ENCODE measurements at places on chromosomes 5 and 9.

- peak; percentile 86 for DNase-seq
These were observed 18.2 kb upstream of the WDR38 start for GRCh38 chr9:124835026-124835557.

DNA sequence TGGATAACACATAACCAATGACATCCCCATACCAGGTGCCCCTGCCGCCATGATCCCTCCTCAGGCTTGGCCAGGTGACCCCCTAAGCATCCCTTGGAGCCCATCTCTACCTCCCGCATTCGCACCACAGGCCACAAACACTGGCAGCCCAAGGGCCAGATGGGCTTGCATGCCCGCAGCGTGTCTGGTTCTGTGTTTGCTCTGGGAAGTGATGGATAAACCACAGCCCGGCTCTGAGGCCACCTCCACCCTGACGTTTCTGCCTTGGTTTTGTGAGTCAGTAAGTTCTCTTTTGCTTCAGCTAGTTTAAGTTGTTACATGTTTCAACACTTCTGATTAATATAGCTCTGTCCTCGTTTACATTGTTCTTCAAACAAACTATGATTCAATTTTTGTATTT, 172.4 kb upstream of the PHYKPL start:
- DNase-seq = peak; percentile 7

DNA sequence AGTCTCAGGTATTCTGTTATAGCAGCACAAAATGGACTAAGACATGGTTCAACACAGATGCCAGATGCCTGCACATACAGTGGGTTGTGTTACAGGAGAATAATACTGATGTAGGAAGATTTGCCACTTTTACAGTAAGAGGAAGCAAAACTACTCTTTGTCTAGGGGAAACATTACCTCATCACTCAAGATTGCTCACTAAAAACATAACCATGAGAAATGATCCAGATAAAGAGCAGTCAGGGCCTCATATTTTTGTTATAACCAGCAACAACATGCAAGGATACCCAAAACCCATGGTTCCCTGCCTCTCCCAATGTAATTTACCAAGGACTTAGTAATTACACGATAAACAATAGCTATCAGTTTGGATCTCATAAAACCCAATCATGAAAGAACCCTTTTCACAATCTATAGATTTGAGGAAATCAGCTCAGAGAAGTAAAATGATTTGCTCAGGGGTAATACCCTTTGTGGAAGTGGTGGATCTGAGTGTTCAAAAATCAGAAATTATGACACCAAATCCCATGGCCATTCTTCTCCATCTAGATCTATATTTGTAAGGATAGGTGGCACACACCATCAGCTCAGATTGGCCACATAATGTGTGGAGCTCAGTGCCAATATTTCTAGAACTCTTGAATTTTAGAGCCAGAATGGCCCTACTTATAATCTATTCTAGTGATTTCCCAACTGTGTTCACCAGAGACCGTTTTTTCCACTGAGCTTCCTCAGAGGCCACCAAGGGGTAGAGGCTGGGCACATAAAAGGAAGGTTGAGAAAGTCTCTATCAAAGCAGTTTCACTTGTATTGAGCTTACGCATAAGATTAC, 27.8 kb downstream of the DPYSL3 start:
- peak; percentile 18 for DNase-seq

DNA sequence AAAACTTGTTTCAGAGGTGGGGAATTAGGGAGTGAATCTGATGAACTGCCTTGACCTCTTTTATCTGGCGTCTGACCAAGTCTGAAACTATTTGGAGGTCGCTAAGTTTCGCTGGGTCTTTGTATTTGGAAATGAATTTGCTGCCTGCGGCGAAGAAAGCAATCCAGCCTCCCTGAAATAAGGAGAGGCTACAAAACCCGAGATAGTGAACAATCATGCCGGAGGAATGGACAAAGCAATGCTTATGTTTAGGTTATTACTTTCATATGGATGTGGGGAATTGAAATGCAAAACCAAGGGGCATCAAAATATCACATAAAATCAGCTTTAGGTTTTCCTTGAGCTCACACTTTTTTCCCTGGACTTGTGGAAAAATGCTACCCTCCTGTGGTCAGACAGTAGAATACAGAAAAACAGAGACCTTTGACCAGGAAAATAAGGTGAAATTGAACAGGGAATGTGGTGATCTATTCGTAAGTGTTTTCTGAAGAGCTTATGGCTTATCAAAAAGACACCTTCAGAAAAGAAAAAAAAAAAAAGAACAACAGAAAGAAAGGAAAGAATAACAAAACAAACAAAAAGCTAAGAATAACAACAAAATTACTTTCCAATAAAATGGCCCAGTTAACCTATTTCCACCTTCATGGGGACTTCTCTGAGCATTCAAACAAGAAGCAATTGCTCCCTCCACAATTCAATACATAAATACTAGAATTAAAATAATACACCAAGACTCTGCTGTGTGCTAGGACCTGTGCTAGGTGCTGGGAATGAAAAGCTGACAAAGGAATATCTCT, 68.6 kb upstream of the DPYSL3 start:
- DNase-seq = peak; percentile 40

DNA sequence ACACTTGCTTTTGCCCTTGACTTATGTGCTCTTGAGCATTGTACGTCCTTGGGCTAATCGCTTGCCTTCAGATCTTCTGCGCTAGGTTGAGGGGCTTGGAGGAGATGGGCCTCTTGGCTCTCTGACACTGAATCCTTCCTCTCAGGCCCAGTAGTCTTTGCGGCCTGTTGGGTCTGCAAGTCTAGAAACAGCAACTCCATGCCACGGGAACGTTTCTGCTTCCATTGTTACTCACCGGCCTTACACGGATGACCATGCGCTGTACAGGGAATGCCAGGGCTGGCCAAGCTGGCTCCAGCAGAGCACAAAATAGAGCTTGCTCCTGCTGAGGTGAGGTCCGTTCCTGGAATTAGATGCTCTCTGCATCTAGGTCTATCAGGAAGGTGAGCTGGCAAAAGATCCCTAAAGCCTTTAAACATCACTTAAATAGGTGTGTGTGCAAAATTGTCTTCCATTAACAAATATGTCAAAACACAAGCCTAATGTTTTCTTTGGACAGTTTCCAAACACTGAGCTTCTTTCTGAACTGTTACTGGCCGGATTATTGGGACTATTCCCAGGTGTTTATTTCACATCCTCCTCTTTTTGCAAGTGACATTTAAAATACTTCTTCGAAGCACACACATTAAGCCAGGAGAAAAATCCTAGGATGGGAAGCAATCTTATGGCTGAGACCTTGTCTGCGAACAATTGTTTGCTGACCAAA, 29.7 kb downstream of the DAPK1 start:
- no peak for DNase-seq

DNA sequence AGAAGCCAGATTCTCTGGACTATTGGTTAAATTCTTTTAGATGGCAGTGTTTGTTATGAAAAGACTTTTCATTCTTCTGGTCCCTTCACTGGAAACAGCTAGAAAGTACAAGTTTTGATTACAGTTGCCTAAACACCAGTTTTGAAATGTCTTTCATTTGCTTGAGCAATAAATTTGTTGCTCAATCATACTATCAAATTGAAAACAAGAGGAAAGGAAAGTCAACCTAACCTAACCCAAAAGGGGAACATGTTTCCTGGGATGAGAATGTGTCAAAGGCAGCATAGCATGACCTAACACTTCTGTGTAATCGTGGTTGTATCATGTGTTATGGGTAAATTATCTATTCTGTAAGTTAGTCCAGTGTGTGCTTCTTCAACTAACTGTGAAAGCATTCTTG, 213.2 kb downstream of the TMC1 start:
- no peak for DNase-seq

- DNase-seq = no peak
These were observed 72.4 kb downstream of the CDH12 start for GRCh38 chr5:22780756-22781155.

DNA sequence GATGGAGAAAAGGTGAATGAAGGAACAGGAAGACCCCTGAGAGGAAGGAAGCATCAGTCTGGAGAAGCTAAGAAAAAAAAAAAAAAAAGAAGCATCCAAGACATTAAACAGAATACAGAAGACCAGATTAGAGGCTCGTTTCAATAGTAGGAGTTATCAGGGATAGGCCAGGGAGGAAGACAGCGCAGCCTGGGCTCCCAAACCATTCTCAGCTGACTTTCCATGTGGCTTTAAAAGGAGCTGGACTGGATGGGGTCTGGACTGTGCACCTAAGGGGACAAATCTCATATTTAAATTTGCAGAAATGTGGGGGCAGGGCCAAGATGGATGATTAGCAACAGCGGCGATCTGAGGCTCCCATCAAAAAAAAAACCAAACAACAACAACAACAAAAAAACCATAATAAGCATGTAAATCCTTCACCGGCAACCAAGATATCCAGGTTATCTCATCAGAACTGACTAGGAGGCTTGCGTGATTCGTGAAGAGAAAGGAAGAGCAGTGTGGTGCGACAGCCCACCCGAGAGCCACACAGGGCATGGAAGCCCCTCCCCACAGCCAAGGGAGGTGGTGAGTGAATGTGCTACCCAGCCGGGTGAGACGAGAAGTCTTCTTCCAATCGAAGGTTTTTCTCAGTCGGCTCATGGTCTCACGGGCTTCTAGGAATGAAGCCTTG, 114.9 kb upstream of the ADAMTS16 start:
- no peak for DNase-seq

GRCh38 chr5:127586066-127586770, 62.7 kb upstream of the CTXN3 start:
- DNase-seq = no peak

- peak; percentile 39 for DNase-seq
These were observed 796 bp upstream of the GADD45G start for GRCh38 chr9:89603767-89604665.

DNA sequence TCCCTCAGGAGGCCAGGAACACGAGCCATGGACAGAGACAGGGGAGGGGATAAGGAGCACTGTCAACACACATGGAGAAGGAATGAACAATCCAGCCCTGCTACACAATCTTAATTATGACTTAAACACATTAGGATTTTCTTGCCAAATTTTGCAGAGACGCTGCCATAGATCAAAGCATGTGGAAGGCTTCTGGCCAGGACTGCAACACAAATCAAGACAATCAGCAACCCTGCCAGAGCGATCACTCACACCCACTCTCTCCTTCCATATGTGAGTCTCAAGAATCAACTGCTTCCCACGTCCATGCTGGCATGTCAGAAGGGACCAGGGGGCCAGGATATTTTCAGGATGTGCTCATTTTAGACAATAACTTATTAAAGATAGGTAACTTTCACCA, 85.6 kb downstream of the ROR2 start:
- DNase-seq = no peak

DNA sequence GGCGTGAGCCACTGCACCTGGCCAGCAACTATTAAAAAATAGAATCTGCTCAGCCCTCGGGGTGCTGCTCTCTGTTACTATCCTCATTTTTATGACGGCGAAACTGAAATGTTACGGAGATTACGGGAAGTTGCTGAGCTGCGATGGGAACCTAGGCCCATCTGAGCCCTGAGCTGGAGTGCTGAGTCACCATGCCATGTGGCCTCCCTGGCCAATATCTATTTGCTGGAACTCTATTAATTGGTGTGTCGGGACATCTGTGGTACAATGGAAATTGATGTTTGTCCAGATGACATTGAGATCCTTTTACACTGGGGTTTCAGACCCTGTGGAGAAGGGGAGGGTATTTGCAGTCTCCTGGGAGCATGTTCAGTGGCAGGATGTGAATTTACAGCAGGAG, 8.1 kb downstream of the PRDM12 start:
- DNase-seq = no peak

- DNase-seq = no peak
These were observed 687.0 kb upstream of the FTMT start for GRCh38 chr5:121164632-121165031.

Measured in mammary epithelial cell (primary cell).